ENCODE measurements at places on chromosomes 4 and X.

GRCh38 chr4:186104890-186105646 is 564 bp downstream of the FAM149A start:
- DNase-seq, result no peak

DNA sequence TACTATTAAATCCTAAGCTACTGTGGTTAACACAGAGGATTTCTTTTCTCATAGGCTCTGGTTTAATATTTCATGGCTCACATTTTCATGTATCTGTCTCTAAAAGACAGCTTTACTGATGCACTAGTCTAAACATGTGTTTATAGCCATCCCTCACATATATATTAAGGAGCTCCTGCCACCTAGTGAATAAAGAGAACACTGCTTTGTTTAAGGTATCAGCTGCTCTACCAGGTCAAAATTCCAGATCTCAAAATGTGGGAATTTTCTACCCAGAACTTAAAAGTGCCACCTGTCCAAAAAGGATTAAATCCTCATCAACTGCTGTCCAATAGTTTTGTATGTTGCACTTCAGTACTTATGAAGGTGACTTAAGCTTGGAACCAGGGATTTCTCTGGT is 188.5 kb upstream of the TEX13C start:
- DNase-seq, result peak; percentile 17

GRCh38 chr4:111027526-111027925 is 404.6 kb upstream of the PITX2 start:
- no peak for DNase-seq

DNA sequence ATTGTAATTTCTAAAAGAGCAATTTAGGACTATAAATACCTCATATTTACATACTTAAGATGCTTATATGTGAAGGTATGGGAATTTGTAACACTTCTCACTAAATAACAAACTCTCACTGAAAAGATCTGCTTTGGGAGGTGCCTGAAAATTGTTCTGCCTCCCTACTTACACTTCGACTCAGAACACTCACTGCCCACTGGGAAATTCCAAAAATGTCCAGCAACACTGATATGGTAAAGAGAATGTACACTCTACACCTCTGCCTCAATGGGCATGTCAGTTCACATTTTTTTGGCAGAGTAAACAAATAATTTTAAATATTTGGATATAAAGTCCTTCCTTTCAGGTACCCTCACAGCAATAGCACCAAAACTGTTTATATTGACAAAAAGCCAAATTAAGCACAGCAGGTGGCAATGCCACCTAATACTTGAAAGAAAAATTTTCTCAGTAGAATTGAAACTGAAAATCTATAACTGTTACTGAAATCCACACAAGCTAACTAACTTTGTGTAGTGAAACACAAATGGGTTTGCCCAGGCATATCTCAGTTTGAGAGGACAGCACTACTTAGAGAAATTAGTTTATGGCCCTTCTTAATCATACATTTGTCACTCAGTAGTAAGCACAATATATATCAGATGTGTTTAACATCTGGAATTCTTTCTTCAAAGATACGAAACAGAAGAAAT is 67.1 kb downstream of the PRDM5 start:
- DNase-seq, result no peak

DNA sequence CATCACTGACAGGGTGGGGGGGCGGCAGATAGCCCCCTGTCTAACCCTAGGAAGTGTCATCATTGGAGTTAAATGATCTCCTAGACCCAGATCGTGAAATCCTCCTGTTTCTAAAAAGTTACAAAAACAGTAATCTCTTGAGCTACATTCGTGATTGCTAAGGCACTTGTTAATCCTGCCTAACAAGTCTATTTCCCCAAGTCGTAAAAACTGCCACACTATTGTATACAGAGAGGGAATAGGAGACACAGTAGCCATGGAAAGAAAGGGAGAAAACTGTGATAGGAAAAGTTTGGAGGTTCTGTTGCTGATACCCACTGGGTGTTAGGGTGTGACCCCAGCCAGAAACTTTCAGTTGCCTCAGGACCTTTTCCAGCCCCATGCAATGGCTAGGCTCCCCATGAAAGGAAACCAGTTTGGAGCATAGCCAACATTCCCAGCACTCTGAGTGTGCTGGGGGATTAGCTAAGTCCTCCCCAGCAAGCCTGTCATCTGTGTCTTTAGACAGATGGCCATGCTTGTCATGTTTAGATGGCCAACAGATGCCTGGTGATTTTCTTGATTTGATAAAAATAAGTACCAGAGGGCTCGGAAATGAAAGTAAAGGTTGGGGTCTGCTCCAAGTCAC is 63.3 kb upstream of the ANXA10 start:
- DNase-seq, result no peak

DNA sequence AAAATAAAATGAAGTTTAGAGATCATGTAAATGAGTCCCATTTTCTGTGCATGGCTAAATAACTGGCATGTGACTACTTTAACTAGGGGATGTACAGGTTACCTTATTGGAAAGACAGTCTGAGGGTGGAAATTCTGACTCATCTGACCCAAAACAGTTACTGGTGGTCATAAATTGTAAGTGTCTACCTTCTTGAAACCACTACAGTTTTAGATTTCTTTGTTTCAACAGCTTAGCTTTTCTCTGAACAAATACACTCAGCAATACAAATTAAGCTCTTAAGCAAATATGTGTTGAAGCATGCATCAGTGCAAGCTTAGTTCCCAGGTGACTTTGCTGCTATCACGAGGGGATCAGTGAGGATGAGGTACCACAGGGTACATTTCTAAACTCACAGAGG is 60.7 kb upstream of the PGM2 start:
- peak; percentile 28 for DNase-seq

- no peak for DNase-seq
Measured at GRCh38 chr4:76634220-76634619, 199.2 kb downstream of the SHROOM3 start.

GRCh38 chrX:2689773-2690666 is 1.1 kb upstream of the CD99 start:
- no peak for DNase-seq

GRCh38 chrX:40581336-40581920 is 658 bp downstream of the ATP6AP2 start:
- no peak for DNase-seq

GRCh38 chr4:34193451-34194154 is 2050.7 kb downstream of the ARAP2 start:
- no peak for DNase-seq

- DNase-seq, result no peak
Measured at GRCh38 chrX:97310373-97310772, 426.7 kb downstream of the RPA4 start.

- no peak for DNase-seq
Measured at GRCh38 chrX:31366041-31366440, 294.2 kb upstream of the FTHL17 start.

- DNase-seq, result no peak
Measured at GRCh38 chr4:143642611-143643010, 57.9 kb downstream of the FREM3 start.

- DNase-seq, result peak; percentile 69
Measured at GRCh38 chrX:154308108-154308946, 12.7 kb downstream of the TKTL1 start.

DNA sequence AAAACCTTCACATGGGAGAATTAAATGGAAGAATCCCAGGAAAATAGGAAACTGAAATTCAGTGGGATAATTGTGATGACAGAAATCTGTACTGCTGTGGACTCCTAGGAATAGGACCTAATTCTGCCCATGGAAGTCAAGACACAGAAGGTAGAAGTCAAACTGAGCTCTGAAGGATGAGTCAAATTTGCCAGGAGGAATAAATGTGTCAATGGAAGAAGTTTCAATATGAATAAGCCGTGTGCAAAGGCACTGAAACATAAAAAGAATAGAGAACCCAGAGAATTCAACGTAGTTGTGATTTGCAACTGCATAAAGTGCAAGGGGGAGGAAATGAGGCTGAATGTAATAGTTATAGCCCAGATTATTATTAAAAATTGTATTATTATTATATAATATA is 11.6 kb downstream of the ENAM start:
- no peak for DNase-seq

GRCh38 chr4:37322122-37322521 is 77.6 kb downstream of the NWD2 start:
- DNase-seq, result no peak

- DNase-seq, result peak; percentile 19
Measured at GRCh38 chrX:8748855-8749254, 16.9 kb upstream of the ANOS1 start.

- DNase-seq, result no peak
Measured at GRCh38 chr4:86670756-86671155, 76.6 kb downstream of the PTPN13 start.

GRCh38 chr4:152095701-152096070 is 334.9 kb upstream of the GATB start:
- DNase-seq, result no peak

- no peak for DNase-seq
Measured at GRCh38 chr4:88697588-88698329, at the start of gene NAP1L5. Gene NAP1L5 (minus strand): TSS chr4:88697829. CDS start chr4:88697754, 75 bp downstream.

- no peak for DNase-seq
Measured at GRCh38 chrX:110131031-110131430, 128.1 kb downstream of the TMEM164 start.

DNA sequence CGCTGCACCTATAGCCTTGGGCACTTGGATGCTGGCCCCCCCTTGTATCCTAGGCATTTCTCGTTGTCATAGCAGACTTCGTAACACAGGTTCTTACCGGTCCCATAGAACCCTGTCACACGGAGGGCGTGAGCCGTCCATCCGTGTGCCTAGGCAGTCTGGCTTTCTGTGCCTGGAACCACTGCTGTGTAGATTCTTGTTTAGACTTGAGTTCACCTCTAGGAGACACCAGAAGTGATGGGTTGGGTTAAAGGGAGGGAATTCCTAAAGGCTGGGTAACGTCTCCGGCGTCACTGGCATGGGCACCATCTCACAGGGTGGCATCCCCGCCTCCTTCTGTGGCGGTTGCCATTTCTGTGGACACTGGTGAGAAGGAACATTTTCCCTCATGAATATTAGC is 13.5 kb upstream of the NKX1-1 start:
- no peak for DNase-seq
